Right cardiac atrium (tissue), 5 donors: ENCODE measurements at places on chromosomes 7 and 10. TPM values are rescaled to one million over a fixed set of nuclear protein-coding genes. Genes with fewer than 3 reads are reported as not detected.

Gene CCL26
- 1.3 TPM for total RNA-seq

GRCh38 chr10:61733358-61733940 lies 70.7 kb downstream of the CABCOCO1 start:
- no peak for DNase-seq

DNA sequence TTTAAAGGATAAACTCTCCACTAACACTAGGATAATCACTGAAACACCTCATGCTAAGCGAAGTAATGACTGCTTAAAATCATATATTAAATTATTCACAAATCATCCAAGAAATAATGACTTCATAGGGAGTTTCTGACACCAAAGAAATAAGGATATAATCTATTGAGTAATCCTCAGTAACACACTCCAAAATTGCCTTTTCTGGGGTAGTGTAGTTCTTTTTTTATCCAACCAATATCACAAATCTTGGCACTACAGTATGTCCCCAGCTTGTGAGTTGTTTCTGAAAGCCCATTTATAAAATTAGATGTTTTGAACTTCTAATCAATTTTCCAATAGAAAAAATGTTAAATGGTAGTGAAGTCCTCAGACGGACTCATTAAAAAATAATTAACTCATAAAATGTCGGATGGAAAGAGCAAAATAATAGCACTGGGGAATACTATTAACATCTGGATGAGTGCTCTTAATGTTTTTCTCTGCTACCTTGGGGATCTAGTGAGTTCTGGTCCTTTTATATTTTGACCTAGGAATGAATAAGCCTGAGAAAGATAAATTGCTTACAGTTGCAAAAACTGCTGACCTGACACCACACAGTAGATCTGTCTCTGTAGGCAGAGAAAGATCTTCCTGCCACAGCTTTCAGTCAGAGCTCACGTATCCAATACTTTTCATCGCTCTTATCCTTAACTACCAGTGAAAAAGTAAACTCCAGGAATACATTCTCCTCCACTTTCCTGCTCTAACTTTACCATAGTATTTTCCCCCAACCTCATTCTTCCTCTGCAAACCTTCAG lies 618.5 kb upstream of the ANKRD30A start:
- no peak for DNase-seq

Gene TRIM74
- not detected for total RNA-seq

DNA sequence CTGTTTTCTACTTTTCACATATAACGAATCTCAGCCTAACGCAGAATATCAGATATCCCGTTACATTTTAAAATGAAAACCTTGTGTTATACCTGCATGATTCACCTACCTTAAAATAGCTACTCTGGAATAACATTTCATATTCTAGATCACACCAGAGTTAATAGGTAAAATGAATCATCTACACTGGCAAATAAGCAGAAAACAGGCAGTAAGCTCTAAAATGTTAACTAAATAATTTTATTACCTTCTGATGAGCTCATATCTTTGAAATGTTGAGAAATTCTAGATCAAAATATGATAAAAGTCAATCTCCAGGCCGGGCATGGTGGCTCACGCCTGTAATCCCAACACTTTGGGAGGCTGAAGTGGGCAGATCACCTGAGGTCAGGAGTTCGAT lies 71.3 kb downstream of the CPEB3 start:
- DNase-seq: no peak

GRCh38 chr7:33986951-33987947 lies 81.9 kb downstream of the BMPER start:
- DNase-seq: no peak
